T-cell (primary cell): ENCODE measurements at places on chromosomes 5 and 9.
A peak's percentile ranks its signal among the peaks of the same experiment; 100 is the strongest.

DNA sequence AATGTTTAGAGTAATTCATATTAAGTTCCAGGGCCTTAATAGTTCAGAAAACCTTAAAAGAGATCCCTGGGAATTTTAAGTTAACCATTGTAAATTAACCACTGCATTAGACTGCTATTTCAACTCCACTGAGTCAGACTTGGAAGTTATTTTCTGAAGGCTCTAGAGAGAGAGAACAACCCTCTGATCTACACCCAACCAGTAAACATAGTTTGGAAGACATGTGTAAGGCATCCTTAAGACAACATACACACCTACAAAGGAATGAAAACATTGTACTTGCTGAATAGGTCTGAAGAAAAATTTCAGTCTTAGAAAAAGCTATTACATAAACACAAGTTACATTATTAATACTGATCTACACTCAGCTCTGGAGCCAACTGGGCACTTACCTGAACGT is 158.2 kb upstream of the FST start:
- H3K27ac ChIP-seq: no peak overlapping the region
- no peaks in the 10 kb centered on the region for H3K4me1 ChIP-seq
- H3K36me3 ChIP-seq: no peaks in the 10 kb centered on the region
- no peak overlapping the region for H3K4me3 ChIP-seq

GRCh38 chr9:99561961-99562565 is 259.6 kb upstream of the NR4A3 start:
- H3K4me3 ChIP-seq: no peak overlapping the region
- H3K36me3 ChIP-seq: no peaks in the 10 kb centered on the region
- H3K27me3 ChIP-seq: no peaks in the 10 kb centered on the region
- no peaks in the 10 kb centered on the region for H3K4me1 ChIP-seq
- DNase-seq: no peak
- H3K27ac ChIP-seq: no peak overlapping the region

GRCh38 chr9:110088099-110088498 is 119.9 kb downstream of the C9orf152 start:
- H3K27ac ChIP-seq: no peak overlapping the region
- no peak for DNase-seq
- H3K27me3 ChIP-seq: no peaks in the 10 kb centered on the region
- H3K4me3 ChIP-seq: no peak overlapping the region
- H3K4me1 ChIP-seq: no peaks in the 10 kb centered on the region

DNA sequence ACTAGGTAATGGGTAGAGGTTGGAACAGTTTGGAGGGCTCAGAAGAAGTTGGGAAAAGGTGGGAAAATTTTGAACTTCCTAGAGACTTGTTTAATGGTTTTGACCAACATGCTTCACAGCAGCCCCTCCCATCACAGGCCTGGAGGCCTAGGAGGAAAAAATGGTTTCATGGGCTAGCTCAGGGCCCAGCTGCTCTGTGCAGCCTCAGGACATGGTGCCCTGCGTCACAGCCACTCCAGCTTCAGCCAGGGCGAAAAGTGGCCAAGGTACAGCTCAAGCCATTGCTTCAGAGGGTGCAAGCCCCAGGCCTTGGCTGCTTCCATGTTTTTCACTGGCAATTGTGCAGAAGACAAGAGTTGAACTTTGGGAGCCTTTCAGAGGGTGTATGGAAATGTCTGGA is 453.7 kb downstream of the LRRC70 start:
- H3K4me3 ChIP-seq: no peak overlapping the region
- H3K4me1 ChIP-seq: no peaks in the 10 kb centered on the region
- no peaks in the 10 kb centered on the region for H3K27me3 ChIP-seq
- DNase-seq: no peak
- no peaks in the 10 kb centered on the region for H3K36me3 ChIP-seq
- H3K27ac ChIP-seq: no peak overlapping the region

DNA sequence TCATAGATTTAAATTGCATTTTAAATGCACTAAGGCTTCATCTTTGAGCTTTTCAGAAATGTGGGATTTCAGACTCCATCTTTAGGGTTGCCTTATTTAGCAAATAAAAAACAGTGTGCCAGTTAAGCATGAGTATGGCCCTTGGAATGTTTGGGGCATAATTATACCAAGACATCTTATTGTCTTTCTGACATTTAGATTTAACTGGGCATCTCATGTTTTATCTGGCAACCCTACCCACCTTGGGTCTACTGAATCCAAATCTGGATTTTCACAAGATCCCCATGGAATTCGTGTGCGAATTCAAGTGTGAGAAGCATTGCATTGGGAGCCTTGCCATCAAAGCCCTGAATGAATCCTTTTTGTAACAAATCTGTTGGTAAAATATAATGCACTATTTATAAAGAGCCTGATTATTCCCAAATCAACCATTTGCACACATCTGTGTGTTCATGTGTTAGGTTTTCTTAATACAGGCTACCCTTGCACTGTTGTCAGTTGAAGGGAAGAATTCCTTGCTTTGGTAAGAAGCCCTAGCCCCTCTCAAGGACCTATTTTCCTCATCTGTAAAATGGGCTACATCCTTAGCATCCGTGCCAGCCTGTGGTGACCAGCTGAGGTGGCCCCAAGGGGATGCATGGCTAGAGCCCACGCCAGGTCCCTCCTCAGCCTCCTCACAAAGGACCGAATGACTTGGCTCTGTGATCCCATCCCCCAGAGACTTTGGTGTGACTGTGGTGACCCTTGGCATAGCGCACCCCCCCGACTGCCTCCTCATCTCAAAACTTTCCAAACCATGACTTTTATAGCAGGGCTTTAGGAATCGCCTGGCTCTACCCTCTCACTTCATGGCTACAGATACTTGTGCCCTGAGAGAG is 8.1 kb downstream of the GSN start:
- DNase-seq: no peak
- H3K27ac ChIP-seq: no peak overlapping the region
- no peaks in the 10 kb centered on the region for H3K36me3 ChIP-seq
- H3K27me3 ChIP-seq: no peaks in the 10 kb centered on the region

- peaks cover 20% of the 10 kb centered on the region for H3K27me3 ChIP-seq
- DNase-seq: no peak
- peak overlapping the region; percentile 68 for H3K4me3 ChIP-seq
- H3K4me1 ChIP-seq: no peaks in the 10 kb centered on the region
- H3K36me3 ChIP-seq: no peaks in the 10 kb centered on the region
- H3K27ac ChIP-seq: no peak overlapping the region
Measured at GRCh38 chr5:43192558-43193180, 644 bp downstream of the NIM1K start.

DNA sequence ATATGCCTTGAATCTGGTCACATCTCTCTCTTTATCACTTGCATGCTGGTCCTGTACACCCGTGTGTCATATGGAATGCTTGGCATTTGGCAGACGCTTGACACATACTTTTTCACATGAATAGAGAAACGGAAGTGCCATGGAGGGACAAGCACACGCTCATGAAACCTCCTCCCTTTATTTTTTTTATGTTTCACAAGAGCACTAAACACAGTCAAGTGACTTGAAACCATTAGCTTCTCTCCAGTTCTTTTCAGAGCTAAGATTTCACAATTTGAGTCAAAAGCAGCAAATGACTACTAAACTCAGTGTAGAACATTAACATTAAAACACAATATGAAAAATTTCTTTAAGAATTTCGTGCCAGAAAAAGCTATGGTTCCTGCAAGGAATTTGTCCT is 151.1 kb downstream of the DOCK2 start:
- H3K27ac ChIP-seq: no peak overlapping the region
- no peaks in the 10 kb centered on the region for H3K27me3 ChIP-seq
- H3K4me1 ChIP-seq: no peaks in the 10 kb centered on the region
- no peak overlapping the region for H3K4me3 ChIP-seq
- no peak for DNase-seq
- H3K36me3 ChIP-seq: peaks cover 34% of the 10 kb centered on the region

DNA sequence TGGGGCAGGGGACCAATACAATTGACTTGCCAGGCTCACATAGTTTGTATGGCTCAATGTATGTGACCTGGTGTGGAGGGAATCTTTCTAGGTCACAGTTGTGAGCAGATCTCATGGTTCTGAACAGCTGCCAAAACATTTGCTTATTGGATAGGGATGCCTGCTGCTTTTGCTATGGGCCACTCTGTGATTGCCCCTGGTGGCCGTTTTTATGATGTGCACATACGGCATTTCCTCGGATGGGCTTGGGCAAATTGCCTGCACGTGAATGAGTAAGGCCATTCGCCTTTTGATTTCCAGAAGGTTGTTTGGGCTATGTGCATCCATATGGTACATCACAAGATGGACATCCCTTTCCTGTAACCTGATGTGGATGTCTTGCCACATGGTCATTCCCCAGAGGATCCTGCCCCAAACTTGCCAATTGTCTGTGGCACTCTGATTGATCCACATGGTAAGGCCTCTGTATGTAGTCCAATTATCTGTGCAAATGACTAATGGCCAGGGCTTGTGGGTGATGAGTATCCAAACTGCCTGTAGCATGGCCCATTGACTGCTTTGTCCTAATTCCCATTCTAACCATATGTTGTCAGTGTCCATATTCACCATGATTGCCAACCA is 10.7 kb upstream of the SLC22A4 start:
- H3K27ac ChIP-seq: no peak overlapping the region
- H3K36me3 ChIP-seq: no peaks in the 10 kb centered on the region
- no peak overlapping the region for H3K4me3 ChIP-seq
- no peak for DNase-seq
- no peaks in the 10 kb centered on the region for H3K4me1 ChIP-seq

- no peaks in the 10 kb centered on the region for H3K27me3 ChIP-seq
- H3K27ac ChIP-seq: peak overlapping the region; percentile 100
- DNase-seq: no peak
Measured at GRCh38 chr9:3526997-3527940, 1.5 kb upstream of the RFX3 start.

DNA sequence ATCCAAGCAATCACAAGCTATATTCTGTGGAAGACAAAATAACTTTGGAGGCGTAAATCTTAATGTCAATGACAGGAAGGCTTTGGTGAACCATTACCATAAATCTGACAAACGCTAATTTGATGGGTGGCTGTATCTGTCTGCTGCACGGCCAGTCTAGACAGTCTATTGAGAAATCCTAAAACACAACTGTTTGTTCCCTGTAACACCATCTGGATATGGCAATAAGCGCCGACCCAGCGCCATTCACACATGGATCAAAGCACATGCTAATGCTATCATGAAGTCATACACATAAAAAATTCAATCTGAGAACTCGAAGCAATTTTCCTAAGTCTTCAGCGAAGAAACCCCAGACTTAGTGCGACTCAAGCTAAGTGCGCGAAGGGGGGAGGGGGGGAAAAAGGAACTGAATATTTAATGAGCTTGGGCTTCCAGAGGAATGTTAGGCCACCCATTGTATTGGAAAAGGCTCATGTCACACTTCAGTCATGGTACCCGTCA is 95.1 kb downstream of the ARL15 start:
- no peak for DNase-seq
- no peaks in the 10 kb centered on the region for H3K36me3 ChIP-seq
- no peak overlapping the region for H3K4me3 ChIP-seq
- H3K27me3 ChIP-seq: no peaks in the 10 kb centered on the region
- no peaks in the 10 kb centered on the region for H3K4me1 ChIP-seq
